ENCODE measurements at places on chromosomes 6 and 20.
A peak's percentile ranks its signal among the peaks of the same experiment; 100 is the strongest.

- peak; percentile 20 for DNase-seq
These were observed 22.6 kb upstream of the HLA-DQB2 start for GRCh38 chr6:32785781-32786533.

- no peak for DNase-seq
These were observed 134.4 kb upstream of the STMND1 start for GRCh38 chr6:16967470-16967817.

GRCh38 chr20:10537850-10538480 is 102.9 kb downstream of the SLX4IP start:
- no peak for DNase-seq

GRCh38 chr6:22413681-22414311 is 117.0 kb upstream of the PRL start:
- DNase-seq: no peak

GRCh38 chr6:98946879-98947410 is 801 bp downstream of the FBXL4 start:
- peak; percentile 30 for DNase-seq

GRCh38 chr6:24927985-24928745 is 7.6 kb downstream of the RIPOR2 start:
- no peak for DNase-seq
